ENCODE measurements at places on chromosomes 6 and 20.

DNA sequence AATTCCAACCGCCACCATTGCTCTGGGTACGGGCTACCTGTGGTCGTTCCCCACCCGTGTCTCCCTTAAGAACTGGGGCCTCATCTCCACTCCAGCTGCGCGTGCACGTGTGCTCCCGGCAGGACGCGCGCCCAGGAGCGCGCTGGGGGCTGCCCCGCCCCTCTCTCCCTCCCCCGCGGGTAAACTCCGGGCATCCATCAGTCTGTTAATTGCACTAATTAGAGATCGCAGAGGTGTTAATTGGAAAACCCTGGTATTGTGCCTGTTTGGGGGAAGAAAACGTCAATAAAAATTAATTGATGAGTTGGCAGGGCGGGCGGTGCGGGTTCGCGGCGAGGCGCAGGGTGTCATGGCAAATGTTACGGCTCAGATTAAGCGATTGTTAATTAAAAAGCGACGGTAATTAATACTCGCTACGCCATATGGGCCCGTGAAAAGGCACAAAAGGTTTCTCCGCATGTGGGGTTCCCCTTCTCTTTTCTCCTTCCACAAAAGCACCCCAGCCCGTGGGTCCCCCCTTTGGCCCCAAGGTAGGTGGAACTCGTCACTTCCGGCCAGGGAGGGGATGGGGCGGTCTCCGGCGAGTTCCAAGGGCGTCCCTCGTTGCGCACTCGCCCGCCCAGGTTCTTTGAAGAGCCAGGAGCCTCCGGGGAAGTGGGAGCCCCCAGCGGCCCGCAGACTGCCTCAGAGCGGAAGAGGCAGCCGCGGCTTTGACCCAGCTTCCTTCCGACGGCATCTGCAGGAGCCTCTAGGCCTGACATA, 14.4 kb downstream of the FOXP4 start:
- no peak for DNase-seq

DNA sequence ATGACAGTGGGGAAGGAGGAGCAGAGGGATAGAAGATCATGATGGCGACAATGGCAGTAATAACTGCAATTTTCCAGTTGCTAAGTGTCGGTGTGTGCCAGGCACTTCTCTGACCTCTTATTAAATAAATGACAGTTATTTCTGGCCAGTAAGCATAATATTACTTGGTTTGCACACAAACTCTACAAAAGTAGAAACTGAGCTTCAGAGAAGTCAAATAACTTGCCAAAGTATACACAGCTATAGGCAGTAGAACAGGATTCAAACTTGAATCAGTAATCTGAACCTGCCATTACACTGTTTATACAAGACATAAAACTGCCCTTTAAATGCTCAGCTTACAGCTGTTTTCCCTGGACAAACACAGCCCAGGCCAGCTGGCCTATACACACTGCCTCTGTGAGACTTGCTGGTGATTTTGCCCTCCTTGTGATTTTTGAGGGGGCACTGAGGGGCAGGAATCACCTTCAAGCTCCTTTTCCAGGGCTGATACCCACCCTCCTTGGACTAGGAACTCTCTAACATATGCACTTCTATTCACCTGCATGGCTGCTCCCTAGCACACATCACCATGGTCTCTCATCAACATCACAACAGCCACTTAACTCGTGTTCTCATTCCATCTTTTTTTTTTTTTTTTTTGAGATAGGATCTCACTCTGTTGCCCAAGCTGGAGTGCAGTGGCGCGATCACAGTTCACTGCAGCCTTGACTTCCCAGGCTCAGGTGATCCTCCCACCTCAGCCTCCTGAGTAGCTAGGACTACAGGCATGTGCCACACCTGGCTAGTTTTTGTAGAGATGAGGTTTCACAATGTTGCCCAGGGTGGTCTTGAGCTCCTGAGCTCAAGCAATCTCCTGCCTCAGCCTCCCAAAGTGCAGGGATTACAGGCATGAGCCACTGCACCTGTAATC, 63.6 kb downstream of the SLC23A2 start:
- no peak for DNase-seq

- no peak for DNase-seq
These were observed 155.2 kb downstream of the TTLL2 start for GRCh38 chr6:167479901-167480648.

GRCh38 chr6:53803081-53803860, 8.5 kb downstream of the LRRC1 start:
- DNase-seq, result no peak

DNA sequence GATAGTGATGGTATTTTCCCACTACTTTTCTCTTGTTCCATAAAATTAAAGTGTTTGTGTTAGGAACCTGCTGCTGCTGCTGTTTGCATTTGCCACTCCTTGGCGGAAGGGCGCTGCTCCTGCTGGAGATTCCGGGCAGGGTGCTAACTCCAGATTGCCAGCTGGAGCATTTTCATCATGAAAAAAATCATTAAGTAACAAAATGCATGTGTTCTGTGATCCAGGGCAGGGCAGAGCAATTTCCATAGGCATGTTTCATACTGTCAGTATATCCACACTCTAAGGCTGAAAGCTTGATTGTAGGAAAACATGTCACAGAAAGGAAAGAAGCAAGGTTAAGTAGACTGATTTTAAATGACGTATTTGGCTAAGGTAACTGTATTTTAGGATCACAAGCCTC, 24.0 kb downstream of the PBOV1 start:
- no peak for DNase-seq

- no peak for DNase-seq
These were observed 8.7 kb upstream of the GTF3C6 start for GRCh38 chr6:110949679-110950285.

GRCh38 chr6:57173056-57173885, 1.1 kb downstream of the BAG2 start:
- no peak for DNase-seq

DNA sequence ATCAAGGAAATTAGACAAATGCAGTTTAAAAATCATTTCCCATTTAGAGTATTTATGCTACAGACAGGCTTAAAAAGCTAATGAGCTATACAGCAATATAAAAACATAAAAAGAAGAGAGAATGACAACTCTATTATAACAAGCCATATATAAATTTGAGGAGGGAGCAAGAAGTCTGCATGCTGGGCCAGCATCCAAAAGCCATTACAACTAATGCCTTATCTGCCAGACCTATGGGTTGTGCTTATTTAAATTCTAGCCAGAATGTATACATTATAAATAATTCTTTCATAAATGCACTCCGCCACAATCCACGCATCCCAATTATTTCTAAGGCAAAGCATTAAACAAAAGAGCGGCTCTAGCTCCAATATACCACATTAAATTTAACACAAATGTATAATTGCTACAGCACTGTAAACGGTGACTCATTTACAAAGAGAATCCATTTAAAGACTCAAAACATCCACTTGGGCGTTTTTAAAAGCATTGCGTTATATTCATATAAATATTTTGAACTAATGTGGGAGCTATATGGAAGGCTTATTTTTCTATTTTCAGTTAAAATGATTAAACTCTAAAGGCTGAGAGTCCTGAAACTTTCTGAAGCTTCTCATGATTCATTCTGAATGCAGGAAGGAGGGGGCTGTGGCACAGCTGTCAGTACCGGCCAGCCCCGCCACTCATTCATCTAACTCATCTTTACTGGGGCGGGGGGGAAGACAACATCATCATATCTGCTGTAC, 37.7 kb upstream of the RAB22A start:
- DNase-seq, result no peak

- no peak for DNase-seq
These were observed 105.2 kb downstream of the SMOC2 start for GRCh38 chr6:168546151-168546550.

Data from T1000 (cell line).